ENCODE measurements at places on chromosomes 6 and 20. TPM values are rescaled to one million over a fixed set of nuclear protein-coding genes. Genes with fewer than 3 reads are reported as not detected.

Gene NPEPL1
- total RNA-seq: 21.2 TPM

Gene PI3
- 0.55 TPM for total RNA-seq

Gene TSPO2
- total RNA-seq: not detected

Gene NHLRC1
- 3.3 TPM for total RNA-seq
